ENCODE measurements at places on chromosomes 6 and 20.

DNA sequence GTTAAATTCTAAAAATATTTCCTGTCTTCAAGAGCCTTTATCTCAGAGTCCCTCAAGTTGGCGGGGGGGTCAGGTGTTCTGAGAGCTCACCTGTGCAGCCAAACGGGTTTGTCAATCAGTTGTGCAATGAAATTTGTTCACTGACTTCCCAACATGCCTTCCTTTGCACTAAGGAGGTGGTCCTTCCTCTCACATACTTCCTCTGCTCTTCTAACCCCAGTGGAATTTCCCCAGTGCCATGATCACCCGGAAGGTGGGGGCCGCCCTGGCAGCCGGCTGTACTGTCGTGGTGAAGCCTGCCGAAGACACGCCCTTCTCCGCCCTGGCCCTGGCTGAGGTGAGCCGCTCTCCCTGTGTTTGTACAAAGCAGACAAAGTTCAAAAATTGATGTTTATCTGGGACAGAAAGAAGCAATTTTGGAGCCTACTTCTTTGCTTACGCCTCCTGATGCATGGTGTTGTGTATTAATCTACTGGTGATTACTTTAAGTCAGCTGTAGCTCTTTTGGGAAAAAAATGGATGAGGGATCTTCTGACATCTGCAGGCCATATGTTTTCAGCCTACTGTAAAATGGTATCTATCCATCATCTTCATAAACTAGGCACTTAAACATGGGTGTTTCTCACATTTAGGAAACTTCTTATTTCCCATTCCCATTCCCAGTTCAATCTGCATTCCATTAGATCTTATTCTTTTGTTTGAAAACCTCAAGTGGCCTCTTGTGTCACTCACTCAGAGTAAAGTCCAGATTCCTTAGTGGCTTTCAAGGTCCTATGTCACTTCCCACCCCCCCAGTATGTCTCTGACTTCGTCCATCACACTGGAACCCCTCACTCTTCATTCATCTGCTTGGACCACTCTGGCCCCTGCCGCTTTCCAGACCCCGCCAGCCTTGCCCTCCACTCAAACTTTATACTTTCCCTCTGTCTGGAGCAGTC, 10.1 kb downstream of the ALDH5A1 start:
- no peak for ATAC-seq

GRCh38 chr6:34288581-34288980, 39.8 kb upstream of the SMIM29 start:
- no peak for ATAC-seq

- no peak for ATAC-seq
These were observed 443.7 kb upstream of the BTBD3 start for GRCh38 chr20:11473983-11474382.

- no peak for ATAC-seq
These were observed 17.5 kb upstream of the CEP85L start for GRCh38 chr6:118668761-118669385.

GRCh38 chr6:10725716-10726115, 2.8 kb downstream of the TMEM14C start:
- no peak for ATAC-seq

DNA sequence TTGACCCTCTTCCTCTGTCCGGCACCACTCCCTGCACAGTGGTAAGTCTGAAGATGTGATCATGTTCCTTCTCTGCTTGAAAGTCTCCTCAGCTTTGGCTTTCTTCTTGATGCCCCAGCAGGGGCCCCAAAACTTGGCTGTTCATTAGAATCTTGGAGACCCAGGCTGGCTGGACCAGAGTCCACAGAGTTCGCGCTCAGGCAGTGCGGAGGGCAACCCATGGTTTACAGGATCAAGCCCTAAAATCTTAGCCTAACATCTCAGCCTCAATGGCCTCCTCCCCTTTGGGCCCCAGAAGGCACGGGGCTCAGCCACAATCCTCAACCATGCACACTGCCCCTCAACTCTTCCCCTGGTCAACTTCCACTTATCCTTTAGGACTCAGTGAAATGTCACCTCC, 72.9 kb upstream of the GTSF1L start:
- no peak for ATAC-seq

DNA sequence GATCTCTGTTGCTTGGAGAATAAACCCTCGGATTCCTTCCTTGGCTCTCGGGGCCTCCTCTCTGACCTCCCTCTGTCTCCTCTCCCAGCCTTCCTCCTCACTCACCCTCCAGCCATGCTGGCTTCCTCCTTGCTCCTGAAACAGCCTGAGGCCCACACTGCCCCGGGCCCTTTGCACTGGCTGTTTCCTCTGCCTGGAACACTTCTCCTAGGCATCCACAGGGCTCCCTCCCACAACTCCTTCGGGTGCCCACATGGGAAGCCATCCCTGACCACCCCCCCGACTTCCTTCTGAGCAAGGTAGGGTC, 87.7 kb downstream of the CEBPB start:
- no peak for ATAC-seq

DNA sequence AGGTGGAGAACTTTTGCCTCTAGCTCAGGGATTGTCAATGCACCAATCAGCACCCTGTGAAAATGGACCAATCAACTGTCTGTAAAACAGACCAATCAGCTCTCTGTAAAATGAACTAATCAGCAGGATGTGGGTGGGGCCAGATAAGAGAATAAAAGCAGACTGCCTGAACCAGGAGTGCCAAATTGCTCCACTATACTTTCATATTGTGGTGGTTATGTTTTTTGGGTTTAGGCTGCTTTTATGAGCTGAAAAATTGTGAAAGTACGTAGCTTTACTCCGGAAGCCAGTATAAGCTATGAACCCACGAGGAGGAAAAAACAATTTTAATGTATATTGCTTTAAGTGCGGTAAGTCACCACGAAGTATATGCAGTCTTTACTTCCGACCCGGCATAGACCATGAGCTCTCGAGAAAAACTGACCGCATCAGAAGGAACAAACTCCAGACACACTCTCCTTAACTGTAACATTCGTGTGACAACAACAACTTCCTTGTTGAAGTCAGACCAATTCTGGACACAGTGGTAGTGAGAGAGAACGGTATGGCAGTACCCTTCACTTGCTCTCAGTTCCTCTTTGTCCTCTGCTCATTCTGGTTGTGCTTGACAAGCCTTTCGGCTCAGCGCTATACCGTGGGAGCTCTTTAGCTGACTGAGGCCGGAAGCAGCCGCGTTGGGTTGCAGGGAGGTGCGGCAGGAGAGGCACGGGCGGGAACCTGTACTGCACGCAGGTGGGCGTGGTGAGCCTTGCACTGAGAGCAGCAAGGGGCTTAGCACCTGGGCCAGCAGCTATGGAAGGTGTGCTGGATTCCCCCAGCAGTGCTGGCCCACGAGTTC, 81.9 kb upstream of the E2F3 start:
- peak; percentile 65 for ATAC-seq

DNA sequence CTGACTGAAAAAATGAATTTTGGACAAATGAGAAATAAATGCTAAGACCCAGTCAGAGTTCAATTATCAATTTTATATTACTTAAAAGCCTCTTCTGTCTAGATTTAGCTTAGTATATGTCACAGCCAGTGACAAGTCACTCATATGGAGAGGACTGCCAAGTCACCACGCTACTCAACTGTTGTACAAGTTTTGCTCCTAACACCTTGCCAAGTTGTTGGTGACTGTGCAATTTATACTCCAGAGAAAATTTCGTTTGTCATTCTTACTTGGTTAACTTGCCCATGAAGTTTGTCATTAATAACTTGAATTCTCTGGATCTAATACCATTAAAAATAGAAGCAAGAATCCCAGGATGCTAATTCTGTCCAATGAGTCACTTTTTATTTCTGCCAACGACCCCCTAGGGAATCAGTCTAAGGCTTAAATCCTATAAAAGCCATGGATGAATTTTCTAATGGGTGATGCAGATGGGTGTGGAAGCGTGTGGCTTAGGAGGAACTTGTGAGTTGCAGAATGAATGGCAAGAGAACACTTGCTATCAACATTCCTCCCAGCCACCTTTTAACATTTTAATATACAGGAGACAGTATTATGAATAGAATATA, 30.4 kb upstream of the FBXO30 start:
- no peak for ATAC-seq

DNA sequence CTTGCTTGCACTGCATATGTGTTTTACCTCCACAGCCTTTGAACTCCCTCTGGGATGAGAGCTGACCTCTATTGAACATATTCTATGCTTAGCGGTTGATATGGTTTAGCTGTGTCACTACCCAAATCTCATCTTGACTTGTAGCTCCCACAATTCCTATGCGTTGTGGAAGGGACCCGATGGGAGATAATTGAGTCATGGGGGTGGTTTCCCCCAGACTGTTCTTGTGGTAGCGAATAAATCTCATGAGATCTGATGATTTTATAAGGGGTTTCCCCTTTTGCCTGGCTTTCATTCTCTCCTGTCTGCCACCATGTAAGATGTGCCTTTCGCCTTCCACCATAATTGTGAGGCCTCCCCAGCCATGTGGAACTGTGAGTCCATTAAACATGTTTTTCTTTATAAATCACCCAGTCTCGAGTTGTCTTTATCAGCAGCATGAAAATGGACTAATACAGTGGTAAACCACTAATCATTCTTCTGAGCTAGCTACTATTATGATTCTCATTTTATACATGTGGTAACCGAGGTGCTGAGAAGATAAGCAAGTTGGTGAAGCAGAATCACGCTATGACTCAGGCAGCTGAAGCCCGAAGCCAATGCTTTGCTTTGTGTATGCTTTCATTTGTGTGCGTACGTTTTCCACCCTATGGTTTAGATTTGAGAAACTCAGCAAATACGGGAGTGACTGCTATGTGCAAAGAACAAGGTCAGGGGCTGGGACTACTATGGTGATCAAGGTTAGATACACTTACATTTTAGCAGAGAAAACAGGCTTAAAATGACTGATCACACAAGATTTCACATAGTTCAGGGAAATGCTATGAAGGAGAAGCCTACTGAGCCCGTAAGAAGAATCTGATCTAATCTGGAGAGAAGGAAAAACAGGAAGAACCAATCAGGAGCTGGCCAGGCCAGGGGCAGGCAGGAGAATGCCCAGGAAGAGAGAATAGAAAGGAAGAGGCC, 363.5 kb downstream of the ESR1 start:
- no peak for ATAC-seq

- ATAC-seq, result no peak
These were observed 273.4 kb upstream of the SASH1 start for GRCh38 chr6:148069256-148069655.

DNA sequence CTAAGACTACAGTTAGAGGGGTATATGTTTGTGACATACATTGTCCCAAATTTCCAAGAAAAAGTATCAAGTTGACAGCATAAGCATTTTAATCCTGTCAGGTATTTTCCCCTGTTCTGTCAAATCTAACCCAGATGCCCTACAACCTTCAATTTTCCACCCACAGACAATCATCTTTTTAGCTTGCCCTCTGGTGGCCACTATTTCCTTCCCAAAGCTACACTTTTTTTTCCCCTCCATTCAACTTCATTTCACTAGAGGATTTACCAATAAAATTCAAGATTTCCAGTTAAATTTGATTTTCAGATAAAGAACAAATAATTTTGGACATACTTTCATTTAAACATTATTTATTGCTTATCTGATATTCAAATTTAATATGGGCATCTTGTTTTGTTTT, 286.6 kb downstream of the TENT5A start:
- ATAC-seq, result no peak

DNA sequence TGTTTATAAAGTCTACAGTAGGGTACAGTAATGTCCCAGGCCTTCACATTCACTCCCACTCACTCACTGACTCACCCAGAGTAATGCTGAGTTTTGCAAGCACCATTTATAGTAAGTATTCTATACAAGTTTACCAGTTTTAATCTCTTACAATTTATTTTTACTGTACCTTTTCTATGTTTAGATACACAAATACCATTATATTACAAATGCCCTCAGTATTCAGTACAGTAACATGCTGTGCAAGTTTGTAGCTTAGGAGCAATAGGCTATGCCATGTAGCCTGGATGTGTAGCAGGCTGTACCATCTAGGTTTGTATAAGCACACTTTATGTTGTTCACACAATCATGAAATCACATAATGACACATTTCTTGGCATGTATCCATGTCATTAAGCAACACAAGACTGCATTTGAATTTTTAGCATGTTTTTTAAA, 673.6 kb downstream of the CD109 start:
- no peak for ATAC-seq

DNA sequence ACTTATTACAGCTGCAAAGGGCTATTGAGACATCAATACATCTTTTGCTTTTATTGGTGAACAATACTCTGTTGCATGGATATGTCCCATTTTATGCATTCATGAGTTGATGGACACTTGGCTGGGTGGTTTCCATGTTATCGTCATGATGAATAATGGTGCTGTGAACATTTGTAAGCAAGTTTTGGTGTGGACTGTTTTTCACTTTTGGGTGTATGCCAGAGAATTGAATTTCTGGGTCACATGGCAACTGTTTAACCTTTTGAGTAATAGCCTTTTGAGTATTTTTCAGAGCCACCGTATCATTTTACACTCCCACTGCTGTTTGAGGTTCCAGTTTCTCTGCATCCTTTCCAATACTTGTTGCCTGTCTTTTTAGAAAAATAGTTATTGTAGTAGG, 107.0 kb downstream of the JARID2 start:
- no peak for ATAC-seq

GRCh38 chr20:9011121-9011520, 57.8 kb upstream of the PLCB4 start:
- ATAC-seq, result no peak

DNA sequence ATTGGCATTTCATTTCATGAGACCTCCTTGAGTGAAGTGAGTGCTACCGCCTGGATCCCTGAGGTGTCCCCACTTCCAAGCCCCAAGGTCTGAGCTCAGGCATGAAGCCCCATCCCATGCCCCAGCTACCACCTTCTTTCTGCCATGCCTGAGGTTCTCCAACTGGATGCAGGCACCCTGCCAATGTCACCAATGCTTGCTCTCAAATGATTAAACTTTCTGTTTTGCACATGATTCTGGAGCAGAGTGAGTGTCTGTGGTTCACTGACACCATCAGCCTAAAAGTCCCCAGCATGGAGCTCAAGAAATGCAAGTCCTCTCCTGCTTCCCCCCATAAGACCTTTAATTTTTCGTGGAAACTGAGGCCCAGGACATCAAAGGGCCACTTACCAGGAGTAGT, 43.7 kb upstream of the BPIFA2 start:
- no peak for ATAC-seq

DNA sequence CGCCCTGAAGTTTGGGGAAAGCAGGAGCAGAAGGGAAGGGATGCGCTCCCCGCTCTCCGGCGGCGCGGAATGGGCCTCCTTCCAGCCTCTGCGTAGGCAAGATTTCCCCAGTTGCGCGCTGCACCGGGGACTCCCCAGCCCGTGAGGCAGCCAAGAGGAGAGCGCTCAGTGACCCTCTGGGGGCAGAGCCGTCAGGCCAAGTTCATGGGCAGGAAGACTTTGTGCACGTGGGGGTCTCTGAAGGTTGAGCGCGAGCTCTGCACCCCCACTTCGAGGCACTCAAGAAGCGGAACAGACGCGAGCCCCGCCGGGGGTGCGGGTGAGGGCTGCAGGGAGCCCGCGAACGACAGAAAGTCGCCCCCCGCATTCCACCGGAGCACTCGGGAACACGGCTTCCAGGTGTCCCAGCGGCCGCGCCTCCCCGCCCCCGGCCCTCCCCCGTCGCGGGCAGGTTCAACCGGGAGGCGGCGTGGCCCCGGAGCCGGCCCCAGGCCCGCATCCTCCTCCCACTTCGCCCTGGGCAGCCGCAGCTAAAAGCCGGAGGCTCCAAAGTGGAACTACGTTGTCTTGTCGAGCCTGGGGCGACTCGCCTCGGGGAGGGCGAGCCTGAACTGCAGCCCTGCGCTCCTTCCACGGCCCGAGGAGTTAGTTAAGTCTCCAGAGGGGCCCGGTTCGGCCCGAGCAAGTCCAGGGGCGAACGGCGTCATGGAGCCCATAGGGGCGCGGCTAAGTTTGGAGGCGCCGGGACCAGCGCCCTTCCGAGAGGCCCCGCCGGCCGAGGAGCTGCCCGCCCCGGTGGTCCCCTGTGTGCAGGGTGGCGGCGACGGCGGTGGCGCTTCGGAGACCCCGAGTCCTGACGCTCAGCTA, at the start of gene PPP1R3G:
Gene PPP1R3G (plus strand): TSS at position 561 of the 867 bp plus-strand sequence. CDS start 145 bp downstream, at position 706.
- peak; percentile 68 for ATAC-seq
